ENCODE measurements at places on chromosomes 6 and 20. TPM values are rescaled to one million over a fixed set of nuclear protein-coding genes. Genes with fewer than 3 reads are reported as not detected.

Gene KCNQ2
- total RNA-seq = 2.9 TPM

Gene FAM162B
- total RNA-seq = 12.3 TPM

DNA sequence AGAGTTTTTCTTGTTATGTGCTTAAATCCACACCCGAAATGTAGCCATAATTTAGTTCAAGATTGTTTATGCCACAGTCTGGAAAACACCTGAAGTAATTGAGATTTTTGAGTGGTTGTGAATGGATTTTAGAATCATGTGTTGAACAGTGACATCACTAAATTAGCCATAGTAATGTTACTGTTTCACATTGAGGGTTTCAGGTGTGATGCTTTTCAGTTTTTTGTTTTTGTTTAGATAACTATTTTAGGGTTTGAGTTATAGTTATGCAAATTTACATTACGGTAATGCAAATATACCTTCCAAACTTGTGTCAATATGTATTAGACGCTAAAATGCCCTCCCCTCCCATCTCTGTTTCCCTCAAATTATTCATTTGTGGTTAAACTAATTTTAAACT lies 22.9 kb downstream of the QKI start:
- DNase-seq = no peak

DNA sequence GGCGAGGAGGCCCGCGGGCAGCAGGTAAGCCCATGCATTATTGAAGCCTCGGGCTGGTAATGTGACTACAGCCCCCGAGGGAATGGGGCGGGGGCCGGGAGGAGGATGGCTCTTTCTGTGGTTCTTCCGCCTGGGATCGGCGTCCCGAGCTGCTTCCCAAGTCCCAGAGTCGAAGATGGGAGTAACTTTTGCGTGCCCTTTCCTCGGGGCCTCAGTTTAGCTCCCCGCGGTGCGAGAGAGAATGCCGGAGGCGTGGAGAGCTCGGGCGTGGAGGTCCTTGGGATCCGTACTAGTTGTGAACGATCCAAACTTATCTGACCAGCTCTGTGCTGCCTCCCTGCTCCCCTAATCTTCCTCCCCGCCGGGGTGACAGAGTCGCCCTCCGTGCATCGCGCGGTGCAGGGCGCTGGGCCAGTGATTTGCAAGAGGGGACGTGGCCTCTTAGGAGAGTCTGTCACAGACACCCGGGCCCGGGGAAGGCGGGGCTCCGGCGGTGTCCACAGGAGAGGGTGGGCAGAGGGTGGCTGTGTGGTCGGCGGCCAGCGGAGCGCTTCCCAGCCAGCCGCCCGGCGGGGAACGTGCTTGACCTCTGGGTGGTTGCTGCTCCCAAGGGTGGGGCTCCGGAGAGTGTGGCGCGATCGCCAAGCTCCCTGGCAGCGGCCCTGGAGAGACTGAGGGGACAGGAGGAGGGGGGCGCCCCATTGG lies 815 bp downstream of the UTRN start:
- no peak for DNase-seq

DNA sequence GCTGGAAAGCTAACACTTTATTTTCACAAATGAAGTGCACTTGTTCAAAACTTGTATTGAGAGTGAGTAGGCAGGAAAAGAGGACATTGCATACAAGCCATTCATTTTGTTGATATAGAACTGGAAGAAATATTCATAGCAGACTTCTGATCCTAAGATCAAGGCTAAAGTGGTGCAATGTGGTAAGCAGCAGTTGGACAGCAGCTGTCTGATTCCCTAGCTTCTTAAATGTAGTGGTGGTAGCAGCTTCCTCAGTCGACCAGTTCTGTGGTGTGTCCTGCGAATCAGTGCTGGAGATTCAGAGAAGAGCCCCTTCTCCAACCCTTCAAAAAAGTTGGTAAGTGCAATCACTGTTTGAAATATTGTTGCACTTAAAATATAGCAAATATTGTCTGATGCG lies 281.7 kb upstream of the GJE1 start:
- DNase-seq = peak; percentile 3

GRCh38 chr6:158293122-158293521 lies 19.1 kb upstream of the TULP4 start:
- DNase-seq = no peak

DNA sequence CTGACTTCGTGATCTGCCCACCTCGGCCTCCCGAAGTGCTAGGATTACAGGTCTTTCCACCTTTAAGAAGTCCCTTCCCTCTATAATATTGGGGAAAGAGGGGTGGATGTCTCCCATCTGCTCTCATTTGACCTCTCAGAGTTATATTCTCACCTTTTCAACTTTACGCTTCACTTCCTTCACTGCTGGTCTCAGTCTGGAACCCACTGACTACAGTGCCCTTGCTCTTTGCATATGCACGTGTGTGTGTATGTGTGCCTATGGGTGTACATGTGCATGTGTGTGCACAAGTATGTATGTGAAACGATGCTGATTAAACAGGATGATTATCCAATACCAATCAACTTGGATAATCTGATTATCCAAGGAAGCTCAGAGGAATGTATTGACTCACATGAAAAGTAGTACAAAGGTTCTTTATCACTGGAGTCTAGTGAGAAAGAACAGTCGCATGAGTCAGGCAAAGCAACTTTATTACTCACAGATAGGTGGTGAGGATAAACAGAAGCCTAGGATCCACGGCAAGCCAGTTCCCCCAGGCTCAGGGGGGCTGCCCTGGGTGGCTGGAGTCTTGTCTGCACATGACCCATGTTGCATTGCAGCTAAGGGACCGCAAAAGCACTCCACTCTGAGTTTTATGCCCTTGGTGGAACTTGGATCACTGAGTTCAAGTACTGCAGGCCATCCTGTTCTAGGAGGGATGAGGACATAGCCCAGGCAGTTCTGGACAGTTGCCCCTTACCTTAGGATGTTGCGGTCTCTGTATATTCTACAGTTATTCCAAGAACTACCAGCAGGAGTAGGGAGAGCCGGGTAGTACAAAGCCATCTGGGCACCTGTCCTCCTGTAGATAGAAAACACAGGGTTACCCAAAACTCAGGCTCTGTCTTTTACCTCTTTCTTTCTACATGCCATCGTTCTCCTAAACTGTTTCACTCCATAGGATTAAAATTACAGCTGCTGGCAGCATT lies 50.9 kb downstream of the SNRNP48 start:
- no peak for DNase-seq

DNA sequence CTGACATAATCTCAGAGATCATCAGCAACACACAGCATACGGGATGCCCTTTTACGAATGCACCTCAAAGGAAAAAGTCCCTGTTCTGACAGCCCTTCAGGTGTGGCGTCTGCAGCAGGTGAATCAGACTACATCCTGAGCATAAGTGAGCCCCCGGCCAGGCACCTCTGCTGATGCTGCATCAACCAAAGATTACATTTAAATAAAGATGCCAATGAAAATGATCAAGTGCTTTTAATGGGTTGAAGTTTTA lies 58.7 kb downstream of the INSM1 start:
- no peak for DNase-seq

DNA sequence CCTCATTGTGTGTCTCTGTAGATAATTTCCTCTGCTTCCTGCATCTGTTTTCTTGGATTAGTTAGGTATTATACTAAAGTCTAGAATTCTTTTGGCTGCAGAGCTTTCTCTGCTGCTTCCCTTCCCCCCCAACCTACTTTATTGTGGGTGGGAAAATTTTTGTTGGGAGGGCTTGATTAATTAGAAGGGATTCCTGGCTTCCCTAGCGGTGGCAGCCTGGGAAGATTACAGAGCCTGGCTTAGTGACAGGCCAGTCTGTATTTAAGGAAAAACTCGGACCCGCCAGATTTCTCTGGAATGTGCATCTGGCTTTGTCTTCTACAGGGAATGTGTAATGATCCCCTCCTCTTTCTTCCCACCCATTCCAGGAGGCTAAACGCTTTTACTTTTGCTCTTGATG lies 31.2 kb downstream of the SLX4IP start:
- DNase-seq = peak; percentile 93

Data from muscle of leg (tissue), 16 donors.